Nephron progenitor cell (in vitro differentiated cells): ENCODE measurements at places on chromosomes 7 and 10.

- H3K36me3 ChIP-seq = peaks cover 18% of the 10 kb centered on the region
- H3K27ac ChIP-seq = no peak overlapping the region
- H3K27me3 ChIP-seq = no peaks in the 10 kb centered on the region
Measured at GRCh38 chr7:85041605-85042216, 145.1 kb downstream of the SEMA3D start.

DNA sequence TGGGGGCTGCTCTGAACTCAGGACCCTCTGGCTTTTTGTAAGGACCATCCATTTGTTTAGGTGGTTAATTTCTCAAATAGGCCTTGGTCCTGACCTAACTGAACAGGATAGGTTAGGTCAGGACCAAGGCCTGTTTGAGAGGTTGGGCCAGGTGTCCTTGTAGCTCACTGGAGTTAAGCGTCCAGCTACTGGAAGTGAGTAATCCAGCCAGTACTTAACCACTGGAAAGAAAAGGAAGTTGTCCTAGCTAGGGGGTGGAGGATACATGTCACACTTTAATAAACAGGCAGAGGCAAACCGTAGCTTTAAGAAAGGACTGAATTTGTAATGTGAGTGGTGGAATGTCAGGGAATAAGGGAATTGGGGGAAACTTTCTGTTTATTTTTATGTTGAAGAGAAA lies 96.0 kb downstream of the GPR85 start:
- DNase-seq = no peak
- no peak overlapping the region for H3K4me3 ChIP-seq
- H3K4me1 ChIP-seq = no peaks in the 10 kb centered on the region

GRCh38 chr7:115526278-115526677 lies 504.3 kb downstream of the TFEC start:
- no peak overlapping the region for H3K4me3 ChIP-seq
- H3K36me3 ChIP-seq = no peaks in the 10 kb centered on the region
- H3K4me1 ChIP-seq = no peaks in the 10 kb centered on the region
- H3K27ac ChIP-seq = no peak overlapping the region
- DNase-seq = no peak
- peaks cover 5% of the 10 kb centered on the region for H3K27me3 ChIP-seq

DNA sequence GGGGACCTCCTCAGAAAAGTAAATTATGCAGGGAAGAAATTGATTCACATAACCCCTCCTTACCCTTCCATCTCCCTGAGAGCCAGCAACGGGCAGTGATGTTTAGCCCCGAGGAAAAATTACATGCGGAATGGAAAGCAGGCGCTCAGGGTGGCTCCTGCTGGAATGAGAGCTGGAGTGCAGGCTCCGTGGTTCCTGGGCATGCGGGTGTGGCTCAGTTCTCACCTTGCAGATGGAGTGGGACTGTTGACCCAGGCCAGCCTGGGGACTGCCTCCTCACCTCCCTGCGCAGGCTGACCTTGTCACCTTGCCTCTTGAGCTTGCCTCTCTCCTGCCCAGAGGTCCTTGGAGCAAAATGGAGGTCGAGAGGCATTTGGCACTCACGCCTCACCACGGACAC lies 83.3 kb upstream of the PPIF start:
- H3K27me3 ChIP-seq = peaks cover 3% of the 10 kb centered on the region
- H3K27ac ChIP-seq = no peak overlapping the region
- no peak for DNase-seq
- H3K4me3 ChIP-seq = no peak overlapping the region

- no peaks in the 10 kb centered on the region for H3K36me3 ChIP-seq
- H3K4me3 ChIP-seq = no peak overlapping the region
- H3K27ac ChIP-seq = peak overlapping the region; percentile 70
- H3K4me1 ChIP-seq = peaks cover 72% of the 10 kb centered on the region
- no peak for DNase-seq
Measured at GRCh38 chr10:76432016-76433012, 1000.9 kb downstream of the LRMDA start.
